ENCODE measurements at places on chromosomes 1 and 21.

GRCh38 chr1:193104502-193104906 is 710 bp downstream of the GLRX2 start:
- peak; percentile 44 for DNase-seq

- no peak for DNase-seq
Measured at GRCh38 chr1:243706563-243706962, 143.5 kb downstream of the AKT3 start.

GRCh38 chr1:118388301-118388959 is 203.4 kb upstream of the SPAG17 start:
- DNase-seq: no peak

- no peak for DNase-seq
Measured at GRCh38 chr21:25710550-25710949, 24.2 kb downstream of the ATP5PF start.

DNA sequence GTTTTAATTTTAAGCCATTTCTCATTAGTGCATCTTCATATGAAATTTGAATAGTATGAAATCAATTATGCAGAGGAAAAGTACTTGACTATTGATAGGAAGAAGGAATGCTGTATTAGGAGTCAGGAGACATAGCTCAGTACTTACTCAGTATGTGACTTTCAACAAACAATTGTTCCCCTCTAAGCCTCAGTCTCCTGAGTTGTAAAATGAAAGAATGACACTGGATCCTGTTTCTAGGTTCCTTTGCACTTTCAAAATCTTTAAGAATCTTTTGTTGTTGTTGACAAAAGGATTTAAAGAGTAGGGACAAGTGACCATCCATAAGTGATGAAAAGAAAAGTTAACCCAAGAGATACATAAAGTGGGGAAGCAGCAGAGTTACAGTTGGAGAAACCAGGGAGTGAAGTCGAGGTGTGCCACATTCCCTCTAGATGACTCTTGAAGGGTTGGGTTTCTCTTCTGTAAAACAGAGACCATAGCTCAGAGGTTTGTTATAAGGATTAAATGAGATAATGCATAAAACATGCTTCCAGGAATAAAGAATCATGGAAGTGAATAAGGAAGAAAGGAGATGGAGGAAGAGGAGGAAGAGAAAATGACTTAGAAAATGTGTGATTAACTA is 105.7 kb upstream of the KCNJ15 start:
- no peak for DNase-seq

- no peak for DNase-seq
Measured at GRCh38 chr1:60436186-60436585, 362.6 kb upstream of the C1orf87 start.

DNA sequence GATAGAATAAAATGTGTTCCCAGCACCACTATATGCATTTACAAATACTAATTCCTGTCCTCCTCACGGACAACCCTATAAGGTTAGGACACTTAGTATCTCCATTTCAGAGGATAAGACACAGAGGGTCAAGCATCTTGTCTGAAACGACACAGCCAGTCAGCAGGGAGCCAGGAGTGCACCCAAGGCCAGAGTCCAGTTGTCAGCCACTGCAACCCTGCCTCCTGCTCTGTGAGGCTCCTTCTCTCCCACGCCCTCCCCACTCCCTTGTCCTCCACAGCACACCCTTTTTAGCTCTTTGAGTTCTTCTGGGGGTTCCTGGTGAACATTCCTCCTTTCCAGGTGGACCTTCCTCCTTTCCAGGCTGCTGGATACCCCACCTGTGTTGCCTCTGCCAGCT is 119.0 kb upstream of the TNR start:
- no peak for DNase-seq

Measured in stimulated activated CD4-positive, alpha-beta T cell treated with anti-CD3 and anti-CD28 coated beads, Interleukin-15, amount 100 ng/mL, for 24 hours (primary cell).